Thyroid gland (tissue), 4 donors: ENCODE measurements at places on chromosomes 7 and 10. TPM values are rescaled to one million over a fixed set of nuclear protein-coding genes. Genes with fewer than 3 reads are reported as not detected.
A peak's percentile ranks its signal among the peaks of the same experiment; 100 is the strongest.

Gene GJD4
- not detected for total RNA-seq

- no peak for DNase-seq
Observed at GRCh38 chr7:90648834-90649233, 52.7 kb downstream of the CDK14 start.

- no peak for DNase-seq
Observed at GRCh38 chr7:150429699-150430098, 20.7 kb upstream of the GIMAP8 start.

Gene ERVW-1
- total RNA-seq, result not detected

- DNase-seq, result no peak
Observed at GRCh38 chr7:138386821-138387220, 73.2 kb upstream of the TRIM24 start.

- no peak for DNase-seq
Observed at GRCh38 chr10:104307576-104308438, 30.5 kb downstream of the ITPRIP start.

GRCh38 chr7:80790877-80791276 lies 128.0 kb downstream of the SEMA3C start:
- DNase-seq, result no peak

GRCh38 chr10:17086865-17087367 lies 42.7 kb downstream of the CUBN start:
- no peak for DNase-seq

Gene ACTL6B
- not detected for total RNA-seq

- DNase-seq, result no peak
Observed at GRCh38 chr10:21326594-21327288, 198.7 kb downstream of the SKIDA1 start.

Gene ELFN1
- 0.96 TPM for total RNA-seq

Gene PTPN20
- 5.8 TPM for total RNA-seq

GRCh38 chr10:71531485-71532446 lies 135.0 kb downstream of the CDH23 start:
- DNase-seq, result no peak

- no peak for DNase-seq
Observed at GRCh38 chr10:74628136-74628535, 198.3 kb upstream of the KAT6B start.

DNA sequence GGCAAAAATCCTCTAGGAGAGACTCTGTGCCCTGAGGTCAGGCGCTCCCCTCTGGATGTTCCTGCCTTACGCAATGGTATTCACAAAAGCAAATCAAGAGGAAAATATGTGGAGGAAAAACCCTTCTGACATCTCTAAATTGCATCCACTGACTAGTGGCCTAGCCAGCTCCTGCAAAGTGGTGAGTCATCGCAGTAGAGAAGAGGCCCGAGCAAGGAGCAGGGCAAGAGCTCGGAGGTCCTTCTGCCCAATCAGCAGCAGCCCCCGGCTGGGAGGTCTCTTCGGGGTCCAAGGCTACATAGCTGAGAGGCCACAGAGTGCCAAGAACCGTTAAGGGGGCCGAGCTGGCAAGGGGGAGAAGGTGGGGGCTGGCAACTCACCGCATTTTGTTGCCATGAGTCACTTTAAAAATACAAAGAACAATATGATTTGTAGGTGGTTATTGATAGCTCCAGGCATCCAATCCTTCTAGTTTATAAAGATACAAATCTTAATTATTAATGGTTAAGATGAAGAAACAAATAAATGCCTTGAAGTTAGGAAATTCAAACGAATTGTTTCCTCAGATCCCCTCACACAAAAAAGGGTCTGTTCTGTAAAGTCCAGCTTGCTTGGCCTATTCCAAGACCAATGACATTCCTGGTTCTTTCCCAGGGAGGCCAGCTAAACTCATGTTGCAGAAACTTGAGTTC lies 161.6 kb downstream of the PKD1L1 start:
- peak; percentile 27 for DNase-seq

DNA sequence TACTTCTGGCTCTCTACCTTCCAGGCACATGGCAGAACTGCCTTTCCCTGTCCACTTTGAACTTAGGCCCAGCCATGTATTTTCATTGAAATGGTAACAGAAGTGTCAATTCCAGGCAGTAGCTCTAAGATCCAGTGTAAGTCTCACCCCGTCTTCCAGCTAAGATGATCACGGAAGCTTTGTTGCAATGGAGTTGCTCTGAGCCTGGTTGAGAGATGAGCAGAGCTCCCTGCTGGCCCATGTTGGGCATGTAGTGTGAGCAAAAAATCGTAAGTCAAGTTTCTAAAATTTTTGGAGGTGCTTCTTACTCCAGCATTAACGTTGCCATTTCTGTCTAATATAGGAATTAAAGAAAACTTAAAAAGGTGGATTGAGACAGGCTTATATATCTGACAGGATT lies 274.4 kb downstream of the IPMK start:
- DNase-seq, result no peak

- DNase-seq, result no peak
Observed at GRCh38 chr7:23222439-23223030, 24.0 kb upstream of the GPNMB start.

DNA sequence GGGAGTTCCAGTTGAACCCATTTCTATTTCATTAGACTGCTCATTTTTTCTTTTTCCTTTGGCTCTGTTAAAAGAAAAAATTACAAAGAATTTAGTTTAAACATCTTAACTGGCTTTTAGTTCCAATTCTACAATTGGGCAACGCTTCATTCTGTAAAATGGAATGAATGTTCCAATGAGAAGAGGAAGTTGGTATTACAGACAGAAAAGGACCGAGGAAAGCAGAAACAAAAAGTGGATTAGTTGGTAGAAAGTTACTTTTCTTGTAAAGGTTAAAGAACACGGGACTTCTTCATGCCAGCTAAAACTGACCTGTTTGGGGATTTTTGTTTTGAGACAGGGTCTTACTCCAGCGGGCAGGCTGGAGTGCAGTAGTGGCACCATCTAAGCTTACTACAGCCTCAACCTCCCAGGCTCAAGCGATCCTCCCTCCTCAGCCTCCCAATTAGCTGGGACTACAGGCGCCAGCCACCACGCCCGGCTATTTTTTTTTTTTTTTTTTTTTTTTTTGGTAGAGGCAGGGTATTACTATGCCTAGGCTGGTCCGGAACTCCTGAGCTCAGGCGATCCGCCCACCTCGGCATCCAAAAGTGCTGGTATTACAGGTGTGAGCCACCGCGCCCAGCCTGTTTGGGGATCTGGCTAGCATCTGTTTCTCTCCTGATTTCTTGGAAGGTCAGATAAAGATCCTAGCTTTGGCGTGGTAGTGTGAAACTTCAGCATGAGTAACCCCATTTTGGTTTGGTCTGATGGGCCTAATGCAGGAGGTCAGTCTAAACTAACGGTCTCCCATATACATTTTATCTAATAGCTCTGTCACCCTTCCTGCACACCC lies 1.3 kb upstream of the VDAC2 start:
- DNase-seq, result no peak
